ENCODE measurements at places on chromosomes 2 and 18. TPM values are rescaled to one million over a fixed set of nuclear protein-coding genes. Genes with fewer than 3 reads are reported as not detected.

The CFAP65 gene
- polyA plus RNA-seq, result 0.11 TPM

The CPLX4 gene
- polyA plus RNA-seq, result 0.23 TPM

The PID1 gene
- 5.6 TPM for polyA plus RNA-seq

The RAB6D gene
- polyA plus RNA-seq, result 2.1 TPM

The INO80B gene
- polyA plus RNA-seq, result 31.7 TPM

The REG1B gene
- polyA plus RNA-seq, result not detected
